Upper lobe of left lung (tissue), 6 donors: ENCODE measurements at places on chromosomes 5 and 9.

GRCh38 chr5:56876327-56876726, 33.1 kb upstream of the SETD9 start:
- DNase-seq, result no peak

GRCh38 chr5:124523897-124524296, 222.5 kb downstream of the ZNF608 start:
- DNase-seq, result no peak

- DNase-seq, result no peak
These were observed 16.2 kb downstream of the SMIM23 start for GRCh38 chr5:171801839-171802238.

GRCh38 chr9:8555762-8556500, 756.4 kb upstream of the DMAC1 start:
- DNase-seq, result no peak

- no peak for DNase-seq
These were observed 191.6 kb downstream of the TRIM36 start for GRCh38 chr5:114977979-114978573.

- no peak for DNase-seq
These were observed 4.0 kb downstream of the PTGES2 start for GRCh38 chr9:128123451-128124080.

DNA sequence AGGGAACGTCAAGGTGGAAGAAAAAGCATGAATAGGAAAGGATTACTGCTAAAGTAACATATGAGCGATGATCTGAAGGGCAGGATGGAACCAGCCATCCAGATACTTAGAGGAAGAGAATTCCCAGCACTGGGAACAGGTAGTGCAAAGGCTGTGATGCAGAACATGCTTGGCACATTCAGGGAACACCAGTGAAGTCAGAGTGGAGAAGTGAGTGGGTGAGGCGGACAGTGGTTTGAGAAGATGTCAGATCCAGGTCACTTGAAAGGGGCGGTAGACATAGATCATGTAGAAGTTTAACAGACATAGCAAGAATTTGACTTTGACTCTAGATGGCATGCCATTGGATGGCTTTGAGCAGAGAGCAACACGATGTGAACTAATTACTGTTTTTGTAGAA, 374.2 kb downstream of the PDE4D start:
- no peak for DNase-seq

GRCh38 chr9:110141227-110141793, 66.6 kb downstream of the C9orf152 start:
- DNase-seq, result peak; percentile 49

- DNase-seq, result no peak
These were observed 68.4 kb downstream of the ICE1 start for GRCh38 chr5:5490774-5491347.

DNA sequence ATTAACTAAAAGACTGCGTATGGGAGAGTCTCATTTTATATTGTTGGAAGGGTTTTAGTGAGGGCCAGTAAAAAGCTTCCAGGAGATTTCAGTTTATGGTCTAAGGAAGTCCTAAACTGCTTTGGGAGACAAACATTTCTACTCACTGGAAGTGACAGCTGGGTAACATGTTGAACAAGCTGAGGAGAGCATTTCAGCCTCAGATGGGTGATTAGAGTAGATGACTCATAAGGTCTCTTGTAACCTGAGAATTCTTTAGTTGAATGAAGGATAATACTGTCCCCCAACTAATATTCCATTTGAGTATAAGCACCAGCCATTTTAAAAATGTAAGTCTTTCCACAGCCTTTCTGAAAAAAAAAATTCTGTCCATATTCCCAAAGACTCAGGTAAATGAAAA, 218.0 kb upstream of the C9orf72 start:
- DNase-seq, result no peak

DNA sequence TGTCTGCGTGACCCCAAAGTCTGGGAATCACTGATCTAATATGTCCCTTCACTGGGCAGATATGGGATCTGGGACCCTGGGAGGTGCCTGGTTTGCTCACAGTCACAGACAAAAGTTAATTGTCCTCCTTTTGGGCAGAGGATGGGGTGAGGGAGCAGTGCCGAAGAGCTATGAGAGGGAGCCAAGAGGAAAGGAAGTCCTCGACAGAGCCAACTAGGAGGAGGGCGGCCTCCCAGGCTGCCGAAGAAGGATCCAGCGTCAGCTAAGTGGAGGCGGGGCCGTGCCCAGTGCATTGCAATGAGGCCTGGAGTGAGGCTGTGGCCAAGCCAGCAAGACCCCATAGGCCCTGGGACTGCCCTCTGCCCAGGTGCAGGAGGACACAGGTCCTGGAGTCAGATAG, 11.4 kb downstream of the AIF1L start:
- no peak for DNase-seq

DNA sequence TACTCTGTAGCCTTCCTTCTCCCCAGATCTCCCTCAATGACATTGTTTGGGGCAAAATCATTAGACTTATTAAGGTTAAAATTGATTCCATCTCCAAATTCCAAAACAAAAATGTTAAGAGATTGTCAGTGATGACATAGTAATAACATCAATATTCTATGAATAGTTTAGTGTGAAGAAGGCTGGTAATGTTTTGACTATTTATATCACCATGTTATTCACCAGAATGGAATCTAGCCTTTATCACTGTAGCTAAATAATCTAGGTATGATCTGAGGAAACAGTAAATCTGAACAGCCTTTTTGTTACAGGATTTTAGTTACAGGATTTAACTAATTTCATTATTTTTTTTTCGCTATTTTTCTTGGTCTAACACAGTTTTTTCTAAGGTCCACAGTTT, 929 bp upstream of the PLPP6 start:
- DNase-seq, result no peak

- no peak for DNase-seq
These were observed 52.4 kb downstream of the SLIT3 start for GRCh38 chr5:169248550-169248949.

GRCh38 chr5:2193142-2193541, 310.4 kb upstream of the IRX4 start:
- DNase-seq, result no peak

DNA sequence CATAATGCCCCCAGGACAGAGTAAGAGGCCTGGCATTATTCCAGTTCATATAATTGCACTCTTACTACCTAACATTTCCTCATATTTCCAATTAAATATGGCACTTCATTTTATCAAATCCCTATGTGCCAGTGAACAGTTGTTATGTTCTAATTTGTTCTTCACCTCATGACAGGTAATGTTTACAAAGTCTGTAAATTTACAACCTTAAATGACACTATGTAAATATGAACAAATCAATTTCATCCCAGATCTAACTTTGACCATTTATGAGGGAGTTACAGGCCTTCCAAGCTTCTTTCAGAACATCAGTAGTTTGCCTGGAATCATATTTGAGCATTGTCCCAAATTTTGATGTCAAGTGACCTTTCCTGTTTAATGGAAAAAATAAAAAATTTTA, 592.6 kb upstream of the CDH6 start:
- DNase-seq, result no peak

GRCh38 chr9:15146268-15146700, 160.7 kb downstream of the TTC39B start:
- no peak for DNase-seq

DNA sequence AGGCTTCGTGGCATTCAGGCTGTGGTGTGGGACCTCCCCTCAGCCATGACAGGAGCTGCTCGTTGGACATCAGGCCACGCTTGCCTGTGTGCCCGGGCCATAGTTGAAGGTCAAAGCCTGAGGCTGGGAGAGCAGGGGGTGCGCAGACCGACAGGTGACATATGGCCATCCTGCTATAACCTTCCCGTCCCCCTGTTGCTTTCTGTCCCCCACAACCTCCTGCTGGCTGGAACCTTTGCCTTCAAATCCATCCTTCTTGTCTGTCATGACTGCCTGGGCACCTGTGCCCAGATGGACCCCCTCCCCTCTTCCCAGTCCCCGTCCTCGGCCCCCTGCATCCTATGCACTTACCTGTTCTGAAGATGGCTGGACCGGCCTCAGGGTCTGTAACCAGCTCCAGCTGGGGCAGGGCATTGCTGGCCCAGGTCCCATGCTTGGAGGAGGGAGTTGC, 83.2 kb downstream of the WNK2 start:
- peak; percentile 30 for DNase-seq

DNA sequence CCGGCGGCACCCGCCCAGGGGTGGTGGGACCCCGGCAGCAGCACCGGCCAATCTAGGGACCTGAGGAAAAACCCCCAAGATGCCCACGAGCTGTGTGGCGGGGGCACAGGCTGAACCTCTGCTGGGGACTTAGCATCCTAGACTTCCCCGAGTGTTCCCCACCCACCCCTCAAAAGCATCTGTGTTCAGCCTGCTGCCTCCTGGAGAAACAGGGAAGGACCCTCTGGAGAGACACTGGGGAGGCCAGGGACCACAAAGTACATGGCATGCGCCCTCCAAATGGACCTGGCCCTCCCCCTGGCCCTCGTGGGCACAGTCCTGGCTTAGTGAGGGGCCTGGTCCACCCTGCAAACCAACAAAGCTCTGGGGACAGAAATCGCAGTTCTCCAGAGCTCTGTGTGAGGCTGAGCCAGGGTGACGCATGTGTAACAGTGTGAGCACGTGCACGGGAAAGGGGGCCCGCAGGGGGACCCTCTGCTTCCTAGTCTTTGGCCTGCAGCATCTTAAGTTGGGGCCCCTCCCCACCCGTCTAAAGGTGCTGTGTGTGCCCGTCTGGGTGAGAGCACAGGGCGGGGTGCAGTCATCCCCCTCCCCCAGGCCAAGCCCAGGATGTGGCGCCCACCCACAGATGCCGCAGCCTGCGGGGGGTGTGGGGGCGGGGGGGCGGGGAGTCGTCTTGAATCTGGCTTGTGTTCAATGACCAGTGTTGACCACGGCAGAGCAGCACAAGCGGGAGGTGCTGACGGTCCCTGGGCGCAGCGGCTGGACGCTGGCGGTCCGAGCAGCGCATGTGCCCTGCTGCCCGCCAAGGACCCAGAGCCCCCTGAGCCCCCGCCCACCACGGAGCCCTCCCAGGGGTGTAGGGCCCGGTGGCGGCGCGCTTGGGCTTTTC, 672 bp upstream of the KCNT1 start:
- peak; percentile 36 for DNase-seq

- no peak for DNase-seq
These were observed 344.1 kb downstream of the OSTF1 start for GRCh38 chr9:75432386-75432785.

DNA sequence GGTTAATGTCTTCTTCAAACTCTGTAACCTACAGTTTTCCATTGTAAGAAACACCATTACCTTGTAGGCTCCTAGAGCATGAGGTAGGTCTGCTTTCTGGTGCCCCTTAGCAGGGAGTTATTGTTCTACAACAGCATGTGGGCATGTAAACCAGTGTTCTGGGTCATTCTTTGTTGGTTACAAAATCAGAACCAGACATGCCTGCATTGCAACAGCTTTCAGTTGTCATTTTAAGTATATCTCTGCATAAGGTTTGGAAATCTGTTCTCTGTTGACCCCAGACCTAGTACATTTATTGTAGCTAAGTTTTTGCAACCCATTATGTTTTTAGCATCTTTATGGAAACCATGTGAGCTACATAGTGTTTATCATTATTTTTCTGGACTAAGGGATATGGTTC, 10.9 kb downstream of the RGMB start:
- DNase-seq, result no peak

GRCh38 chr5:1375871-1376810, 31.2 kb upstream of the CLPTM1L start:
- no peak for DNase-seq

DNA sequence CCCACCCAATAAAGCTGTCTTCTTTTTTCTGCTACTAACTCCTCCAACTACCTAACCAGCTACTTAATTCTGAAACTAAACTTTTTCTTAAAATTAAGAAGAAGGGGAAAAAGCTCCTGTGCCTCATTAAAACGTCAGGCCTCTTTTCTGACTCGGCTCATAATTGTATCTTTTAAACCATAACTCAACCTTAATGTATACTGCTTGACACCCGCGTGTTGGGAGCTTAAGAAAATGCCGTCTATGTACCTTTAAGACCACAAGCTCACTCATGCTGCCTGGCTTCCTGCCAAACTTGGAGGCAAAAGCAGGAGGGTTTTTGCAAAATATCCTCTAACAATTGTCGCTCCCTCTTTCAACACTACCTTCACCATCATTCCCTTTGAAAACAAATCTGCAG, 5.0 kb downstream of the EBF1 start:
- DNase-seq, result peak; percentile 53

GRCh38 chr5:72130351-72130761, 23.1 kb downstream of the MAP1B start:
- DNase-seq, result no peak

- DNase-seq, result no peak
These were observed 81.8 kb downstream of the SEMA6A start for GRCh38 chr5:116492776-116493175.

GRCh38 chr9:78439190-78439865, 142.4 kb downstream of the PSAT1 start:
- peak; percentile 92 for DNase-seq

GRCh38 chr5:134394932-134395331, 16.7 kb downstream of the CDKN2AIPNL start:
- no peak for DNase-seq

- DNase-seq, result no peak
These were observed 55.9 kb upstream of the TEX48 start for GRCh38 chr9:114737847-114738246.

- no peak for DNase-seq
These were observed 4.4 kb upstream of the CD180 start for GRCh38 chr5:67200809-67201562.

GRCh38 chr5:132094393-132095076, 20.9 kb downstream of the CSF2 start:
- DNase-seq, result no peak

DNA sequence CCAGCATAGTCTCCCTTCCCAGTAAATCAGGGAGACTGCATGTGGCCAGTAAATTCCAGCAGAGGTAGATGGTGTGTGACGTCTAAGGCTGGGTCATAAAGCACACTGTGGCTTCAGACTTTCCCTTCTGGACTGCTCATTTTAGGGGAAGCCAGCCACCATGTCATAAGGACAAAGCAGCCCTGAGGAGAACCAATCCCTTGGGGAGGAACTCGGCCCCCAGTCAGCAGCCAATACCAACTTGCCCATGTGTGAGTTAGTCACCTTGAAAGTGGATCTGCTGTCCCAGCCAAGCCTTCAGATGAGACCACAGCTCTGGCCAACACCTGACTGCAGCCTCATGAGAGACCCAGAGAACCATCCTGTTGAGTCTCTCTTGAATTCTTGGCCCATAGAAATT, 14.7 kb upstream of the NINJ1 start:
- no peak for DNase-seq

- no peak for DNase-seq
These were observed 72.2 kb upstream of the SLC12A2 start for GRCh38 chr5:128011339-128011738.

- DNase-seq, result peak; percentile 13
These were observed 315.5 kb upstream of the C9orf72 start for GRCh38 chr9:27888661-27889295.
